Hematopoietic multipotent progenitor cell treated with erythropoietin and hydrocortisone succinate and interleukin-3 and kit ligand, for 15 days (in vitro differentiated cells): ENCODE measurements at places on chromosomes 7 and 10.

DNA sequence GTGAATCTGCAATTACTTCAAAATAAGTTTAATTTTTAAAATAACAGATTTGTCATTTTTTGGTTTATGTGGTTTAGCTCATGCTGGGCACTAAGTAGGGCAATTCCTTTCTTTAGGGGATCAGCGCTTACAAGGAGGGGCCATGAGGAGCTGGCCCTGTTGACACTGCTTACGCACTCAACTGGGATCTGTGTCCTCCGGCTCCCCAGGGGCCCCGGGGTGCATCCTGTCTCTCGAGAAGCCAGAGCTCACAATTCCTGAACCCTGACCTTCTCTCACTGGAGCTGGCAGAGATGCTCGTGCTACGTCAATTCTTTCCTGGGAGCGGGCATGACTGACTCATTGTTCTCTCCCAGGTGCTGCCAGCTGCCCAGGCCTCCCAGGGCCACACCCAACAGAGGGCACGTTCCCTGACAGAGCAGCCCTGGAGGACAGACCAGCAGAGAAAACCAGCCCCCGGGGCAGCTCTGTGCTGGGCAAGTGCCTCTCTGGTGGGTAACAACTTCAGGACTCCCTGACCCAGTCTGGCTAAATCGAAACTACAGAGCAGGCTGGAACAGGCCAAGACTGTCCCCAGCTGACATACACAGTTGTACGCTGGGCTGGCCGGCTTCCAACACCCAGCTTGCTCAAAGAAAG lies 36.8 kb downstream of the CTBP2 start:
- peak; percentile 32 for DNase-seq

DNA sequence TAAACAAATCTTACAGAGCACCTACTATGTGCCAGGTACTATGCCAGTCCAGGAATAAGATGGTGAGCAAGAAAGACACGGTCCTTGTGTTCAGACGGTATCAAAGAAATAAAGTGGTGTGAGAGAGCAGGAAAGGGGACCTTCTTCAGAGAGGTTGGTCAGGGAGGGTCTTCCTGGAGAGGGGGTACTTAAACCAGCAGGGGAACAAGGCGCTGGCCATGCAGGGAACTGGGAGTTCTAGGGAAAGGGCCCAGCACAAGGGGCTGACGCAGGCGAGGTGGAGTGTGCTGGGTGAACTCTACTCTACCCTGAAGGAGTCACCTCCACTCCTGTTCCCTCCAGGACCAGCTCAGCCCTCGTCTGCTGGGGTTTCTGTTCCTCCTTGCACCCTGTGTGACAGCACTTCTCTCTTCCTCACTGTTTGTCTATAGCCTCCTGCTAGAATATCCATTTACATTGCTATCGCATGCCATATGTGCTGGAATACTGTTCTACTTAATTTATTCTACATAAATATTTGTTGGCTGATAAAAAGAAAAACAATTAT lies 73.5 kb downstream of the AOAH start:
- no peak for DNase-seq

- no peak for DNase-seq
These were observed 5.1 kb upstream of the WNT16 start for GRCh38 chr7:121323515-121324302.

GRCh38 chr10:62183857-62184795 lies 84.5 kb downstream of the RTKN2 start:
- no peak for DNase-seq

- DNase-seq, result no peak
These were observed 77.9 kb downstream of the FAM107B start for GRCh38 chr10:14696821-14697220.

DNA sequence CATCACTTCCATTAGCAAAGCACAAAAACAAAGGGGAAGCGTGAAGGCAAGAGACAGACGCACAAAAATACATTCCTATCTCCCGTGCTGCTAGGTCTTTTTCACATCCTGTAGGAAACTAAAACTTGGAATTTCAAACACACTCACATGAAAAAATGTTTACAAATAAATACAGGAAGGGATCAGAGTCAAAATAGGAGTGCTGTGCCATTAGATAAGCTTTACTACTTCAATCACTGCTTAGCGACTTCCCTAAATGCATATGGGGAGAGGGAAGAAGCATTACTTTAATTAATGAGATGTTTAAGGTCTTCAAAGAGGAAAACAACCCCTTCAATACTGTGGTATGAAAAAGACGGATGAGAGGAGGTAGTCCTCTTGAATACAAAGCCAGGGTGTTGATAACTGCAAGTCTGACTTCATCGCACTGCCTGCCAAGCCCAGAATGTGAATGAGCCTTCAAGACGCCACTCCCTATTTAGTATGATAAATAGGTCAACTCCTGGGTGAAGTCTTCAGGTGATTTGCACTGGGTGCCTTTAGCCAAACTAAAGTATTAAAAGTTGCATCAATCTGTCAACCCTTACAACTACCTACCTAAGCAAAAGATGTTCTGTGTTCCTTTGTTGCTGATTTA lies 13.9 kb downstream of the PARD3 start:
- DNase-seq, result no peak

DNA sequence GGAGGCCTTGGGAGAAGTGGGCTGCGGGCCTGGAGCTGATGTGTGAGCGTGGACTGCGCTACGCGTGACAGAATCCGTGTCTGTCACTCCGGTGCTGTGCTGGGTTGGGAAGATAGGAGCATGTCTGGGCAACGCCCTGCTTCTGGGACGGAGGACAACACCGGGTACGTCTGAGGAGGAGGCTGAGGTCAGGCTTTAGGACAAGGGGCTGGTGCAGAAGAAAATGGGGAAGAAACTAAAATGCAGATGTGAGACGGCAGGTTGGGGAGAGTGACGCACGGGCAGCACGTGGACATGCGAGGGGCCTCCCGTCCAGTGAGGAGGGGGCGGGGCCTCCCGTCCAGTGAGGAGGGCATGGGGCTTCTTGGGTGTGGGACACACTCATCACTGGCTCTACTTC lies 207.4 kb downstream of the DNAJB6 start:
- DNase-seq, result no peak

DNA sequence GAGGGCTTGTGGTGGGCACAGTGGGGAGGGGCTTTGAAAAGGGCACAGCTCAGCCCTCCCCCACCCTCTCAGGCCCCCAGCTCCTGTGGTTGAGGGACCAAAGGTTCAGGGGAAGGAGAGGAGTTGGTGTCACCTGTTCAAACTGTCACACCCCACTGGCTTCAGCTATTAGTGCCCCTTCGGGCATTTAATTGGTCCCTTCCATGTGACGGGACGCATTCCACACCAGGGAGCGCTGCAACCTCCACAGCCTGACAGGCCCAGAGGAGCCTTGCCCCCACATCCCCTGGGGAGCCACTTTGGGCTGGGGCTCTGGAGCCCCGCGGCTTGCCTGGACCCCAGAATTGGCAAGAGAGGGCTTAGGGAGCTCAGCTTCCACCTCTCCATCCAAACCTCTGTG lies 75.7 kb downstream of the C10orf105 start:
- no peak for DNase-seq

DNA sequence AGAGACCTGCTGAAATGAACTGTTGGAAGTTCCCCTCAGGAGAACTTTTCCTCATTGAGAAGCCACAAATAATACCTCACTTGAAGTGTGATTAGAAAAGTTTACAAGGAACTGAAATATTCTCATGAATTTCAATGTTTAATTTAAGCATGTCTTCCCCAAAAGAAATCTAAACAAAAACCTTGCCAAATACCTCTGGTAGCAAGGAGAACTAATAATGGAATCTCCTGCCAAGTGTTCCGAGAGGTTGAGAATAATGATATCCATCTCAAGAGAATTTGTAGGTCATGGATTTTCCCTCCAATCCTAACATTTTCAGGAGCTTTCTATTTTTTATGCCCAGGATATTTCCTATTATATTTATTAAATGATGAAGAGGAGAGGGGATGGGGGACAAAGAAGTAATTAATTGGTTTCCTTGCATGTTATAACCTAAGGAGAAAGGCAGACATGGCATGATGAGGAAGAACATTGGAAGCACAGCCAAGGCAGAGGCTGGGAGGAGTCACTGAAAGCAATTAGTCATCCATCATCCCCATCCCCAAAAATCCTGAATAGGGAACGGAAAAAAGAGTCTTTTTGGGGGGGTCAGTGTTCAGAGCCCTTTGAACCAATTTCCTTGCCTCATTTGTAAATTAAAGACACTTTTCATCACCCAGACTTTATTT lies 93.6 kb upstream of the IL6 start:
- no peak for DNase-seq

DNA sequence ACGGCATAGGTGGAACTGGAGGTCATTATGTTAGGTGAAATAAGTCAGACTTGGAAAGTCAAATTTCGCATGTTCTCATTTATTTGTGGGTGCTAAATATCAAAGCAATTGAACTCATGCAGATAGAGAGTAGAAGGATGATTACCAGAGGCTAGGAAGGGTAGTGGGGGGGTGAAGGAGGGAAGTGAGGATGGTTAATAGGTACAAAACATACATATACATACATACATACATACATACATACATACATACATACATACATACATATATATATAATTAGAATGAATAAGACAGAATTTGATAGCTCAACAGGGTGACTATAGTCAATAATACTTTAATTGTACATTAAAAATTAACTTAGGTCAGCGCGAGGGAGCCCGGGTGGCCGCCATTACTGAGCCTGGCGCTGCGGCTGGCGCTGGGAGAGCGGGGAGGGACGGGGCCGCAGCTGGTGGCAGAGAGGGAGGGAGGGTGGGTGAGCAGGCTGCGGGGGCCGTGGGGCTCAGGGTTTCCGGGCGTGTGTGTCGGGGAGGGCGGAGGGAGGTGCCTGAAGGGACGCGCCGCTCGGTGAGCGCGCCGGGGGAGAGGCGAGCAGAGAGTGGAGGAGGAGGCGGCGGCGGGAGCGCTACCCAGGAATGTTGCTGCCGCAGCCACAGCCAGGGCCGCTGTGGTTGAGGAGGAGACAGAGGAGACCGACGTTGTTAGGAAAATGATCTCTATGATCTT lies 85.8 kb upstream of the EGFR start:
- no peak for DNase-seq

DNA sequence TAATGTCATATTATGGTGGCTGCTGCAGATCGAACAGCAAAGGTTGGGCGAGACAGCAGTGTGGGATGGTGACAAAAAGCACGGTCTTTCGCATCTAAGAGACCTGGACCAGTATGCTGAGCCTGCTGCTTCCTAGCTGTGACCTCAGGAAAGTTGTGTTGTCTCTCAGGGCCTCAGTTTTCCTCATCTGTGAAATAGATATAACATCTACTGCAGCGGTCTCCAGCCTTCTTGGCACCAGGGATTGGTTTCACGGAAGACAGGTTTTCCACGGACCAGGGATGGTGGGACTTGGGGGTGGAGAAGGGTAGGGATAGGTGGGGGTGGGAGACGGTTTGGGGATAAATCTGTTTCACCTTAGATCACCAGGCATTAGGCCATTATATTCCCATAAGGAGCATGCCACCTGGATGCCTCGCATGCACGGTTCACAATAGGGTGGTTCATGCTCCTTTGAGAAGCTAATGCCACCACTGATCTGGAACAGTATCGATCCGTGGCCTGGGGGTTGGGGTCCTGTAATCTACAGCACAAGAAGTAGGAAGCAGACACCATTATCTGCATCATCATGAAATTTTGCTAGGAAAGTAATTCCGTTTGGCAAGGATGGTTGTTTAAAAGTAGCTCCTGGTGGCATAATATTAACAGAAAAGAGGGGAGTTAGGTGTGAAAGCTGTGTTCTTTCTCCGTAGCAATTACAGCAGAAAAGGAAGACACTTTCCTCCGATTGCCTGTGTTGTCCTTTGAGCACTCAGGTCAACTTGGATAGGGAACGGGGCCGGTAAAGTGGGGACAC lies 10.8 kb downstream of the KLF6 start:
- DNase-seq, result no peak

DNA sequence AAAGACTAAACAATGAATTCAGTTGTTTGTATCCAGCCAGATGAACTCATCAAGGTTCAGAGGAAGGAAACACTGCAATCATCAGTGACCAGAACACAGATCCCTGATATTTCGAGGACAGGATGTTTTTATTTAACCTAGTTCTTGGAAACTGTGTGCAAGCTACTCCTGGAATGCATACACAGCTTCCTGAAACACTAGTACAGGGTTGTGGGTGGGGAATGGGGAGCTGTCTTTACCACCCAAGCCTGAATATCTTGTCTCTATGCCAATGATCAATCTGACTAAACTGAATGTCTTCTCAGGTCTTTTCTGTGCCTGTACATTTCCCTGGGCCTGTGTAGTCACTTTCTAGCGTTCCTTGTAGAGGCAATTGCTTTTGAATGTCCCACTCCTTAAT lies 374.6 kb downstream of the CALN1 start:
- no peak for DNase-seq

- DNase-seq, result no peak
These were observed 3.9 kb upstream of the NOBOX start for GRCh38 chr7:144407266-144407931.

GRCh38 chr10:75739414-75740143 lies 308.2 kb downstream of the LRMDA start:
- DNase-seq, result no peak

GRCh38 chr10:27155066-27155754 lies at the start of gene MASTL:
Gene MASTL (plus strand): TSS chr10:27155352. CDS start chr10:27155427, 75 bp downstream.
- DNase-seq, result peak; percentile 92

- DNase-seq, result peak; percentile 66
These were observed 17.4 kb downstream of the SLC13A4 start for GRCh38 chr7:135710417-135711138.

- DNase-seq, result no peak
These were observed 18.9 kb upstream of the PRKAR2B start for GRCh38 chr7:107025449-107026103.

GRCh38 chr7:13604178-13604577 lies 385.3 kb downstream of the ETV1 start:
- no peak for DNase-seq

- DNase-seq, result no peak
These were observed 152.8 kb downstream of the CUBN start for GRCh38 chr10:16976803-16977202.

DNA sequence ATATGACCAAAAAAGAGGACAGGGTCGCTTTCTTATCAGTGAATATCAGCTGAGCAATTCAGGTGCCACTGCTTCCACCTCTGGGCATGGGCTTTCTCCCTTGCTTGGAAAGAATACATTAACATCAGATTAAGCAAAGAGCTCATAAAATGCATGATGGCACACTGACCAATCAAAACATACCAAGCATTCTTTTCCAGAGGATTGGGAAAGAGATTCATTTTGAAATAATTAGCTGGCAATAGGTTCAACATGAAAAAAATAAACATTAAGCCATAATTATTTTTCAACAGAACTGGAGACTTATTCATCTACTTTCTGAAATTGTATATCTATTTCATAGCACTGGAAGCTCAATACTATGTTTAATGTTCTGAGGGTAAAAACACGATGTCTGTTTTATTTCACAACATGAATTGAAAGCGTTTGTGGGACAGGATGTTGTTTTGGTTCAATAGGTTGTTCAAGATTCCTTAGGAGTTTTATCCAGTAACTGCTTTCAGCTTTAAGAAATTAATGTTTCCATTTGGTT lies 53.2 kb downstream of the TFAM start:
- no peak for DNase-seq

DNA sequence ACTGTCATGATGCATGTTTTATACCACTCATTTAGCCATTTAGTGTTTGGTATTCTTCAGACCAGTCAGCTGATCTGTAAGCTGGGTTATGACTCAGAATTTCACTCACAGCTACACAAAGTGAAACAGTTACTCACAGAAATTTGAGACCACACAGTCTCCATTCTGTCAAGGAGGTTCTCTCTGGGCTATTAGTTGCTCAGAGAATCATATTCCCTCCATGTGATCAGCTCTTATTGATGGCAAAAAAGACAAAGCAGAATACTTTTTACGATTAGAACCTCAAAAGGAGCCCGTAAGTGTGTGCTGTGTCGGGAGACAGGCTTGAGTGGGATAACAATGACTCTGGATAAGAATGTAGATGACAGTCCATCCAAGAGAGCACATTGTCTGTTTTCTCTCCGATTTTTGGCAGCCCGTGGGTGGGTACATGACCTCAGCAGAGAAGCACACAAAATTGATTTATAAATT lies 277.6 kb upstream of the SORCS1 start:
- no peak for DNase-seq
